CD8-positive, alpha-beta memory T cell (primary cell): ENCODE measurements at places on chromosomes 7 and 10. TPM values are rescaled to one million over a fixed set of nuclear protein-coding genes. Genes with fewer than 3 reads are reported as not detected.

Gene LEP
- polyA plus RNA-seq: not detected

Gene GIMAP5
- polyA plus RNA-seq: 475 TPM

Gene PHYHIPL
- not detected for polyA plus RNA-seq

Gene TEX47
- not detected for polyA plus RNA-seq

Gene VIPR2
- 0.61 TPM for polyA plus RNA-seq

Gene TYSND1
- polyA plus RNA-seq: 21.1 TPM

Gene SVIL
- 9.2 TPM for polyA plus RNA-seq

Gene MYL7
- polyA plus RNA-seq: not detected

Gene ZNF727
- polyA plus RNA-seq: not detected

Gene CCDC172
- not detected for polyA plus RNA-seq

Gene GPRIN2
- not detected for polyA plus RNA-seq

DNA sequence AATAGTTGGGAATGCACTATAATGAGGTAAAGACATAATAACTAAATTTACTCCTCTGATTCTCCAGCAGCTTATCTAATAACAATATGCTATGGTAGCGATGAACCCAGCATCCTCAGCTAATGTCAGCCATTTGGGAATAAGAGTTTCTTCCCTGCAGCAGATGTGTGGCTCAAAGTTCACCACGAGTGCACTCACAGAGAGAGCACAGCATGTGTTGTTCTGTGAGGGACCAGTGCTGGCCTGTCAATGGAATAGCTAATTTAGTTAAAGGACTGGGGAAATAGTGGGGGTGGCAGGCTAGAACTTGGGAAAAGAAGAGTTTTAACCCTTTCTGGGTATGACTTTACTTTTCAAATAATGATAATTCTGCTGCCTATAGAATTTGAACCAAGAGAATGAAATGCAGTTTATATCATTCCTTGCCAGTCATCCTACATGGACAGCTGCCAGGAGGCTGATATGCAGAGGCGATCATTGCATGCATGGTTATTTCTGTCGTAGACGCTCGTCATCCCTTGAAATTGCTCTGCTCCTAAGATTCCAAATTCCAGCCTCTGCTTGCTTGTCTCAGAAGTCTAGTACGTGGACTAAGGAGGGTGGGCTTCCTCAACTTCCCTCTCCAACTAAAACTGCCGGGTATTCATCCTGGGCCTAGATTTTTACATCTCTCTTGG is 355.6 kb downstream of the RNLS start:
- H3K4me1 ChIP-seq: no peaks in the 10 kb centered on the region
- DNase-seq: no peak
- H3K4me3 ChIP-seq: no peak overlapping the region
- H3K27me3 ChIP-seq: no peaks in the 10 kb centered on the region
- no peak overlapping the region for H3K27ac ChIP-seq
- H3K36me3 ChIP-seq: no peaks in the 10 kb centered on the region

DNA sequence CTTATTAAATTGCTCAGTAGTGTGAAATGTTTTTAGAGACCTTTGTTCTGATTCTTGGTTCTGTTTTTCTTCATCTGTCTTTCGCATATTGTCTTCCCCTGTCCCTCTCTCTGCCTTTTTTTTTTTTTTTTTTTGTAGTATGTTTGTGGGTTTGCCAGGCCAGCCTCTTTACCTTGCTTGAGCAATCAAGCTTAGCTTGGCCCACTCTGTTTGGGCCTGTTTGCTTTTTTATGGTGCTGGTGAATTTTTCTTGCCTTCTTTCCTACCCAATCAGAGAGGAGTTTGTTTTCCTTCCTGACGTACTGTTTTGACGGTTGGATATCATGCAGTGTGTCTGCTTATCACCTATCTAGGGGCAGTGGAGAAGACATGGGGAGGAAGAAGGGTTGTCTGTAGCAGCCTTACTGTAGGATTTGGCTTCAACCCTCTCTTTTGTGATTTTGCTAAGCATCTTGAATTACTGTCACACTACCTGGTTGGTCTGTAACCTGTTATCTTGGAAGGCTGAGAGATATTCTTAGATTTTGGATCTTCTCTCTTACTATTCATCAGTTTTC is 64.0 kb downstream of the BBS9 start:
- H3K36me3 ChIP-seq: no peaks in the 10 kb centered on the region
- DNase-seq: no peak
- H3K4me1 ChIP-seq: peaks cover 5% of the 10 kb centered on the region
- H3K27ac ChIP-seq: no peak overlapping the region

DNA sequence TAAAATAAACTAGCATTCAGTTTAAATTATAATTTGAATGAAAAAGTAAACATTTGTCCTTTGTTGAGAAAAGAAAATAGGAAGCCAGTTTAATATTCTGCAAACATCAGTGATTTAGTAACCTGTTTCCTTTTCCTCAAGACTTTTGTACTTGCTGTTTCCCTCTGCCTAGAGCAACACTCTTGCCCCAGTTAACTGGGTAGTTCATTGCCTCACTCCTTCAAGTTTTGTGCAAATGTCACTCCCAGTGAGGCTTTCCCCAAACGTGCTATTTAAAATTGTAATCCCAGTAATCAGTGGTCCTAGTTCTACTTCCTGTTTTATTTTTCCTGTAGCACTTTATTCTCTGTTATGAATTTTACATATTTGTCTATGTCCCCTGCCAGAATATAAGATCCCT is 23.8 kb downstream of the DLD start:
- no peak overlapping the region for H3K27ac ChIP-seq
- H3K4me1 ChIP-seq: no peaks in the 10 kb centered on the region
- H3K4me3 ChIP-seq: no peak overlapping the region
- H3K36me3 ChIP-seq: peaks cover 54% of the 10 kb centered on the region
- no peaks in the 10 kb centered on the region for H3K27me3 ChIP-seq

DNA sequence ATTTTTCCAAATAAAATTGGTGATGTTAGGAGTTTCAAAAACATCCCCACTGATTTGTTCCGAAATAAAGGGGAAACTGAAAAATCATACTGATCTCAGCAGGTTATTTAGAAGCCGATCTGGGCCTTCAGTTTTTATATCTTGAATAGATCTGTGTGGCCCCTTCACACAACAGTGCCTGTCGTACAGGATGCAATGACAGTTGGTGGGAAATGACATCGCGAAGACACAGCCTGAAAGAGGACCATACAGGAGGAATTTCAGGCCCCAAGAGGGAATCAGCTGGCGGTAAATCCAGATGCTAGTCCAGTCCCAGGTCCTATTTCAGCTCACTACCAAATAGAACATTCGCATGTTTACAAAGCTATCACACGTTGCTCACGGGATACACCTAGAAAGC is 3.0 kb downstream of the H2BK1 start:
- peaks cover 2% of the 10 kb centered on the region for H3K27me3 ChIP-seq
- H3K36me3 ChIP-seq: no peaks in the 10 kb centered on the region
- H3K4me3 ChIP-seq: no peak overlapping the region
- DNase-seq: no peak

- no peak overlapping the region for H3K27ac ChIP-seq
- H3K4me3 ChIP-seq: no peak overlapping the region
- no peaks in the 10 kb centered on the region for H3K36me3 ChIP-seq
- DNase-seq: no peak
Measured at GRCh38 chr7:16652240-16652583, 6.2 kb downstream of the BZW2 start.

DNA sequence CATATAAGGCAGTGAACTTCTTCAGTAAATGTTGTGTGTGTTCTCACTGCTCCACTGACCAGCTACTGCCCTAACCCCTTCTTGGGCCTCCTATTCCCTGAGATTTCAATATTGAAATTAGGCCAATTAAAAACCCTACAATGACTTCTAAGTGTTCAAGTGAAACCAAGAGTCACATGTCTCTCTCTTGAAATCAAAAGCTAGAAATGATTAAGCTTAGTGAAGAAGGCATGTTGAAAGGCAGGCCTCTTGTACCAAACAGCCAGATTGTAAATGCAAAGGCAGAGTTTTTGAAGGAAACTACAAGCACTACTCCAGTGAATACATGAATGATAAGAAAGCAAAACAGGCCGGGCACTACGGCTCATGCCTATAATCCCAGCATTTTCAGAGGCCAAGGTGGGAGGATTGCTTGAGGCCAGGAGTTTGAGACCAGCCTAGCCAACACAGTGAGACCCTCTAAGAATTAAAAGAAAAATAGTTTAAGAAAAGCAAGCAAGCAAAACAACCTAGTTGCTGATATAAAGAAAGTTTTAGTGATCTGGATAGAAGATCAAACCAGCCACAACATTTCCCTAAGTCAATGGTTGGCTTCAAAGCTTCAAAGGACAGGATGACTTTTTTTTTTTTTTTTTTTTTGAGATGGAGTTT is 22.3 kb downstream of the BRAF start:
- no peaks in the 10 kb centered on the region for H3K36me3 ChIP-seq
- peak; percentile 57 for DNase-seq
- no peak overlapping the region for H3K4me3 ChIP-seq
- no peaks in the 10 kb centered on the region for H3K27me3 ChIP-seq
- H3K27ac ChIP-seq: no peak overlapping the region

- H3K4me1 ChIP-seq: no peaks in the 10 kb centered on the region
- H3K27me3 ChIP-seq: no peaks in the 10 kb centered on the region
- no peak for DNase-seq
- H3K27ac ChIP-seq: no peak overlapping the region
Measured at GRCh38 chr7:5750031-5750653, 31.3 kb downstream of the RNF216 start.

DNA sequence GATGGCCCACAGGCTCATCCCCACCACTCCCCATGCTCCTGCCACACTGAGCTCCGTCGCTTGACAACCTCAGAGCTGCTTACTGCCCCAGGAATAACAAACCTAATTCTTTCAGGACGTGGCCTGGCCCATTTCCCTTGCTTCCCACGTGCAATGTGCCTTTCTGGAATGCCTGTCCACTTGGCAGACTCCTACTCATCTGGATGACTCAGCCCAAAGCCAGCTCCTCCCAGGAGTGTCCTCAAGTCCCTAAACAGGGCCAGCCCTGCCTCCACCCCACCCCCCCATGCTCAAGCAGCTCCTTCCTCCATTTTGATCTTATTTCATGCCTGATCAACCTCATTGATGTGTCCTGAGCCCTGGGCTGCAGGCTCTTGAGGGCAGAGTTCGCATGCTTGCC is 164.9 kb upstream of the RNF32 start:
- DNase-seq: no peak
- H3K27me3 ChIP-seq: peaks cover 4% of the 10 kb centered on the region
- H3K27ac ChIP-seq: no peak overlapping the region
- no peak overlapping the region for H3K4me3 ChIP-seq

DNA sequence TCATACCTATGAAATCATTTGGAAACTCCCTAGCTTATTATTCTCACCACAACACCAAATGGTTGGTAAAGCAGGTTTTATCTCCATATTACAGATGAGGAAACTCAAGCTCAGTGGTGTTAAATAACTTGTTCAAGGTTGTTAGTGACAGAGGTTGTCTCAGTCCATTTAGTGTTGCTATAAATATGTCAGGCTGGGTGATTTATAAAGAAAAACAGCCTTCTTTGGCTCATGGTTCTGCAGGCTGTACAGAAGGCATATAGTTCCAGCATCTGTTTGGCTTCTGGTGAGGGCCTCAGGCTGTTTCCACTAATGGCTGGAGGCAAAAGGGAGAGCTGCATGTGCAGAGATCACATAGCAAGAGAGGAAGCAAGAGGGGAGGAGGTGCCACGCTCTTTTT is 96.6 kb downstream of the ZNF438 start:
- no peak overlapping the region for H3K4me3 ChIP-seq
- H3K27ac ChIP-seq: no peak overlapping the region
- H3K36me3 ChIP-seq: no peaks in the 10 kb centered on the region
- DNase-seq: no peak

DNA sequence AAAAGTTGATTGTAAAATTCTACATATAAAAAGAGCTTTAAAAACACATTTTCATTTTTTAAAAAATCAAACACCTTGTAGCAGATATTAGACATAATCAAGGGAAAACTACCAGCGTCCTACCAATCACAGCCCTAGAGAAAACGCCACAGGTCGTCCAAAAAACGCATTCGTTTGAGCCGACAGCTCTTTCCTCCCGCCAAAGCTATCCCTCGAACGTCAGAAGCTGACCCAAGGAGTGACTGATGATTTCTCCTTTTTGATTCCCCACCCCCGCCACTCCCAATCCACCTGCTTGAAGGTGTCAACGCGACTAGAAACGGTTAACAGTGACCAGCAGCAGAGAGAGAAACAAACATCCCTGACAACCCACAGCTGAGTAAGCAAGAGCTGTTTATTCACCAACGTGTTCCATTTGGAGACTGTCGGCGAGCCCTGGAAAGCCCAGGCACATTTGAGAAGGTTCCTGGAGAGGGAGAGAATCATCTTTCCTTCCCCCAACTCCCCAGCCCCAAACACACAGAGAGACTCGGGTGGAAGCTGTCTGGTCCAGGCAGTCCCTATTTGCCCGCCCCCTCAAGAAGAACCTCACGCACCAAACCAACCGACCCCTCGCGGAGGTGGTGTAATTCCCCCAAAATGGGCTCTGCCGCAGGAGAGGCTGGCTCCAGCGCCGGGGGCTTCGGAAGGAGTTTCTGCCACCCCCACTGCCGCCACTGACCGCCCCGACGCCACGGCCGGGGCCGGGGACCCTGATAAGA is 622 bp downstream of the CPEB3 start:
- H3K4me1 ChIP-seq: peaks cover 22% of the 10 kb centered on the region
- peak overlapping the region; percentile 95 for H3K4me3 ChIP-seq
- no peaks in the 10 kb centered on the region for H3K36me3 ChIP-seq
- no peak for DNase-seq
- no peaks in the 10 kb centered on the region for H3K27me3 ChIP-seq

GRCh38 chr10:35633006-35633980 is 8.8 kb downstream of the FZD8 start:
- no peaks in the 10 kb centered on the region for H3K4me1 ChIP-seq
- H3K4me3 ChIP-seq: no peak overlapping the region
- H3K27ac ChIP-seq: no peak overlapping the region

DNA sequence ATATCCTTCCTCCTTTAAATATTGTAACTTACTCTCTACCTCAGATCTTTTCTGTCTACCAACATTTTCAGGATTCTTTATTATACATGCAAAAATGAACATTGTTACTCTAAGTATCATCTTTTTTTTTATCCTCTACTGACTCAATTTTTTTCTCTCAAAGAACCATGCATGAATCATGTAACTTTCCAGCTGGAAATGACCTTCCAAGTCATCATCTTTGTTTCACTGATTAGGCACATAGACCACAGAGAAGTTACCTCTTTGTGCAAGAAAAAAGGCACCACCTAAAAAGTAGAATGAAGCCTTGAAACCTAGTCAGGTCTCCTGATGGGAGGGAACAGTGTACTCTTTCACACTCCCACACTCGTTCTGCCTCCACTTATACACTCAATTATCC is 234.9 kb downstream of the HGF start:
- no peak overlapping the region for H3K27ac ChIP-seq
- no peak for DNase-seq
- no peaks in the 10 kb centered on the region for H3K4me1 ChIP-seq
- H3K27me3 ChIP-seq: no peaks in the 10 kb centered on the region
- no peak overlapping the region for H3K4me3 ChIP-seq

DNA sequence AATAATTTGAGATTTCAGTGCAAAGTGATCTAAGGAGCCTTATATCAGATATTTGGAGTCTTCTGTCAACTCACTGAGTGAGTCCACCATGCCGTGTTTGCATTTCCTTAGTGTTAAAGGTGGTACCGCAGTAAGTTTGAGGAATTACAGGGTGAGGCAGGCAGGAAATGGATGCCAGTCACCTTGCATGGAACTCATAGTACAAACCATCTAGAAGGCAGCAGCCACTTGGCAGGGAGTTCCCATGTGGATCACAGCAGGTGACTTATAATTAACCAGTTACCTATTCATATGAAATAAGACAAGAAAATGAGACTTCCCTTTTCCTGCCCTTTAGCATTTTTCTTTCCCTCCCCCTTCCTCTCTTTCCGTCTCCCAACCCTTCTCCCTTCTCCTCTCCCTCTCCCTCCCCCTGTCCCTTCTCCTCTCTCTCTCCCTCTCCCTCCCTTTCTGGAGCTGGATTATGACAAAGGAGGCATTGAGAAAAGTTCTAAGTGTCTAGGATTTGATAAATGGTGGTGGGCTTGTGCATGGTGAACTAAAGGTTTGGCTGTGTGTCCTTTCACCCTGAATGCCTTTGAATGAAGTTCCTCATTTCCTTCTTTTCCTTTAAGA is 94.1 kb downstream of the LRRC4 start:
- no peaks in the 10 kb centered on the region for H3K4me1 ChIP-seq
- no peak overlapping the region for H3K4me3 ChIP-seq
- H3K36me3 ChIP-seq: no peaks in the 10 kb centered on the region
